ENCODE measurements at places on chromosomes 12 and 14.

DNA sequence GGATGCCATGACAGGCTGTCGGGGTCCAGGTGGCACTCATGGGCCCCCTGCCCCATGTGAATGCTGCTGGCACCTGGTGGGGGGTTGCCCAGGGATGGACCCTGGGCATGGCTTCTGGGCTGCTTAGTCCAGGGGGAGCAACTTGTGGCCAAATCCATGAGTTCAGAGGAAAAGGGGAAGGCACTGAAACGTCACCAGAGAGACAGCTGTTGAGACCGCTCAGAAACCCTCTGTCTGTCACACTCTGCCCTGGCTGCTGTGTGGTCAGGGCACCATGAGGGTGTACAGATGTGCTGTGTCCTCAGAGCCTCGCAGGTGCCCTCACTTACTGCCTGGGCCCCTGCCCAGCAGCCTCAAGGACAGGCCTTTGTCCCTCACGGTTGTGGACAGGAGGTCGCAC, 9.4 kb downstream of the CLBA1 start:
- no peak for DNase-seq

GRCh38 chr12:24565300-24565699, 383.6 kb downstream of the BCAT1 start:
- no peak for DNase-seq

DNA sequence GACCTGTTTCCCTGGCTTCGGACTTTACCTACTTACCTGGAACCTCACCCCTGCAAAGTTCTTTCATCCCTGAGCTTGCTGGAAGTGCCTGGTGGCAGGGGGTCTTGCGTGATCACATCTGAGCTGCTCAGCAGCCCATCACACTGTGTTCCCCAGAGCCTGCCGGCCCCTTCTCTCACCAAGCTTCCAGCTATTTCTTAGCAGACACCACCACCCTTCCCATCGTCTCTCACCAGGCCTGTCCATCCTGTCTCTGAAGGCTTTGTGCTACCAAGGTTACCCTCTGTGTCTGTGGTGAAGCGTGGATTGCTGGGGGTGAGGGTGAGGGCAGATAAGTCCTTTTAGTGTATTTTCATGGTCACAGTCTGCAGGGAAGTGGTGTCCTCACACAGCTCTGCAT, 78.8 kb upstream of the NRXN3 start:
- no peak for DNase-seq

- no peak for DNase-seq
Observed at GRCh38 chr12:62713723-62714122, 221.2 kb downstream of the PPM1H start.

DNA sequence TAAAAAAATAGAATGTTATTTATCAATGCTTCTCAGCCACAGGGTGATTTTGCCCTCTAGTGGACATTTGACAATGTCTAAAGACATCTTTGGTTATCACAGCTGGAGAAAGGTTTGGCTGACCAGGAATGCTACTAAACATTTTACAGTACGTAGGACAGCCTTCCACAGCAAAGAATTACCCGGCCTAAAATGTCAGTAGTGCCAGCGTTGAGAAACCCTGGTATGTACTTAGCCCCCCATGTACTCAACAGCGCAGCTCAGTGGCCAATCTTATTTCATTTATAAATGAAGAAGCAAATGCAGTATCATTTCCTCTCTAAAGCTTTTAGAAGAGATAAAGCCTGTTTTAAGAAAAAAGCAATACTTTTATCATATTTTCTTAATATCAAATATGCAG, 5.8 kb downstream of the MARK3 start:
- peak; percentile 90 for DNase-seq

DNA sequence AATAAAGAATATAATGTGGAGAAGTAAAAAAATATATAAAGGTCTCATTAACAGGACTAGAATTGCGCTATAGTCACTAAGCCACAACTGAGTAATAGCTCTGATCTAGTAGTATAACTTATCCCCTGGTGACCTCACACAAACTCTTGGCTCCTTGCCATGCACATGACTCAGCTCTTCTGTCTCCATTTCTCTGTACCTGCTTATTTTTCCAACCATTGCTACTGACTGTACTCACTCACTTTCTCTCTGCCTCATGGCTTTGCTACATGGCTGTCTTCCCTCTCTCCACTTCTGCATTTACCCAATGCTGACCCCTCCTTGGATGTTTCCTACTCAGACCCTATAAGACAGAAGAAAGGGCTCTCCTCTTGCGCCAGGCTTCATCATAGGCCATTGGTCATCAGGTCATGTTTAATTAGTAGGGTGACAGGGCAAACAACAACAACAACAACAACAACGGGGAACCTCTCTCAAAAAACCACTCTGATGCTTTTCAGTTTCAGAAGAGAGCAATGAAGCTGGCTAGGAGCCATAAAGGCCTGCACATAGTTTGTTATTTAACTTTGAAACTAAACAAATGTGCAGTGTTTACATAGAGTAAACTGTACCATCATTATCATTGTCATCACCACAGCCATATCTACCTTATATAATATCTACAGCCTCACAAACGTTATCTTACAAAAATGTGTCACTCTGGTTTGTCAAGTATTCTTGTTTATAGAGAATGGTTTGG, 25.6 kb upstream of the KRAS start:
- peak; percentile 88 for DNase-seq

DNA sequence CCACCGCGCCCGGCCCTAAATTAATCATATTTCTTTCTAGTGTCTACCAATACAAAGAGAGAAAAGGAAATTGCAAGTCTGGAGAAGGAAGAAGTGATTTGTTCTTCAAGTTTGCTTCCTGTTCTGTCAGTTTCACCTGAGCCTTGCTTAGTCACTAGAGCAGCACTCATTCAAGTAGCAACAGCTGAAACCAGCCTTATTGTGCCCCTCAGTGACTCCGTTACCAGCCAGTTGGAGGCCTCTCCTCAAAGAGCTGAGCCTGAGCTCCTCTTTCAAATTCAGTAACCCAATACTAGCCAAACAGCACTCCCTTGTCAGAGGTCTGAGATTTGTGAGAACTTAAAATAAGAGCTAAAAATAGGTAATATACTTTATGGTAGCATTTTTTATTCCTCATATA, 17.4 kb downstream of the PAWR start:
- no peak for DNase-seq

GRCh38 chr14:102551995-102552705, 40.3 kb upstream of the RCOR1 start:
- peak; percentile 57 for DNase-seq

- no peak for DNase-seq
Observed at GRCh38 chr14:30573226-30573814, 14.4 kb downstream of the G2E3 start.
